ENCODE measurements at places on chromosomes 3 and 15.
A peak's percentile ranks its signal among the peaks of the same experiment; 100 is the strongest.

DNA sequence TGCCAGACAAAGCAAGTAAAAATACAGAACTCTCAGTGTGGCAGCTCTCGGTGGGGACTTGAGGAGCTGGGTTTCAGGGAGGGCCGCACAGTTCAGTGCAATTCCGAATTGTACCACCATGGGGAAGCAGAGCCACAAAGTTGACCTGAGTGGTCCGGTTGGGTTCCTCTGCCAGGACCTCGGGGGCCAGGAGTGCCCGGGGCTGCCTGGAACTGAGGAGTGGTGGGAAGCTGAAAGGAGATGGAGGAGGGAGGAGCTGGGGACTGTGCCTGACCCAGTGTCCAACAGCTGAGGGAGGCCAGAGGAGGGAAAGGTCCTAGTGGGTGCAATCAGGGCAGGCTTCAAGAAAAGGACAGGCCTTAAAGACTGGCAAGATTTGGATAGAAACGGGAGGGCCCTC, 32.2 kb upstream of the TRH start:
- DNase-seq: peak; percentile 71

GRCh38 chr3:57673156-57673555, 19.7 kb downstream of the DENND6A start:
- DNase-seq: no peak

DNA sequence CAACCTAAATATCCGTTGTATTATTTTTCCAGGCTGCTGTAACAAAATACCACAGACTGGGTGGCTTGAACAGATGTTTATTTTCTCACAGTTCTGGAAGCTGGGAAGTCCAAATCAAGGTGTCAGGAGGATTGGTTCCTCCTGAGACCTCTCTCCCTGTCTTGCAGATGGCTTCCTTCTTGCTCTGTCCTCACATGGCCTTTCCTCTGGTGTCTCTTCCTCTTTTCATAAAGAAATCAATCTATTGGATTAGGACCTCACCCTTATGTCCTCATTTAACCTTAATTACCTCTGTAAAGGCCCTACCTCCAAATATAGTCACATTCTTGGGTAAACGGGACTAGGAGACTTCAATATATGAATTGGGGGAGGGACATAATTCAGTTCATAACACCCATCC, 89.2 kb upstream of the PLCL2 start:
- DNase-seq: no peak

DNA sequence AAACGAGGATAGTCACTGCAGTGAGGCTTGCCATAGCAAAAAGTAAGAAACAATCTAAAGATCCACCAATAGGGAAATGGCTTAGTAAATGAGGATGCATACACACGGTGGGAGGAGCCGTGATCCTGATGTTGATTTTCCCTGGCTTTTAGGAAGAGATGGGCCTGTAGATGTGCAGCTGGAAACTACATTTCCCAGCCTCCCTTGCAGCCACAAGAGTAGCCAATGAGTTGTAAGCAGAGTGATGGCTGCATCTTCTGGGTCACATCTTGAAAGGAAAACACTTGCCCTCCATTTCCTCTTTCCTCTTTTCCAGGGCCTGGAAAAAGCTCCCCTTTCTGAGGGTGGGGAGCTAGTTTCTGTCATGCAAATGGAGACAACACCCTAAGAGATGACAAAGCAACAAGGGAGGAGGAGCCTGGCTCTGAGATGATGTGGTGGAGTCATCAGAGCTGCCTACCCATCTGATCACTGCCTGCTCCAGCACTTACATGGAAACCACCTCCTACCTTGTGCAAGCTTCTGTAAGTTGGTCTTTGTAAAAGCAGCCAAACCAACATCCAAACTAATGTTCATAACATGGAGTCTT, 139.1 kb downstream of the TLE3 start:
- no peak for DNase-seq

DNA sequence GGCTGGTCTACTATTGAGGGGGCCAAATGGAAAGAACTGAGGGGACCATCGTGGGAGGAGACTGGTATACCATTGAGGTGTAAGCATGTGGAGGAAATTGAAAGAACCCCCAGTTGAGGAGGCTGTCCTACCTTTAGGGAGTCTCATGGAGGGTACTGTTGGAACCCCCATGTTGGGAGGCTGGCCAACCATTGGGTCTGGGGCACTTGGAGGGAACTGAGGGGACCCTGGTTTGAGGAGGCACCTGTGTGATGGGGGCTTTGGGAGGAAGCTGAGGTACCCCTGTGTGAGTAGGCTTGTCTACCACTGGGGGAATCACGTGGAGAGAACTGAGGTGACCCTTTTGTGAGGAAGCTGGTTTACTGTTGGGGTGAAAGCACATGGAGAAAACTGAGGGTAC, 157.5 kb downstream of the FBLN2 start:
- DNase-seq: no peak

GRCh38 chr3:13189639-13190377, 116.6 kb upstream of the IQSEC1 start:
- no peak for DNase-seq

- DNase-seq: no peak
These were observed 12.0 kb downstream of the TMED3 start for GRCh38 chr15:79322945-79323344.

DNA sequence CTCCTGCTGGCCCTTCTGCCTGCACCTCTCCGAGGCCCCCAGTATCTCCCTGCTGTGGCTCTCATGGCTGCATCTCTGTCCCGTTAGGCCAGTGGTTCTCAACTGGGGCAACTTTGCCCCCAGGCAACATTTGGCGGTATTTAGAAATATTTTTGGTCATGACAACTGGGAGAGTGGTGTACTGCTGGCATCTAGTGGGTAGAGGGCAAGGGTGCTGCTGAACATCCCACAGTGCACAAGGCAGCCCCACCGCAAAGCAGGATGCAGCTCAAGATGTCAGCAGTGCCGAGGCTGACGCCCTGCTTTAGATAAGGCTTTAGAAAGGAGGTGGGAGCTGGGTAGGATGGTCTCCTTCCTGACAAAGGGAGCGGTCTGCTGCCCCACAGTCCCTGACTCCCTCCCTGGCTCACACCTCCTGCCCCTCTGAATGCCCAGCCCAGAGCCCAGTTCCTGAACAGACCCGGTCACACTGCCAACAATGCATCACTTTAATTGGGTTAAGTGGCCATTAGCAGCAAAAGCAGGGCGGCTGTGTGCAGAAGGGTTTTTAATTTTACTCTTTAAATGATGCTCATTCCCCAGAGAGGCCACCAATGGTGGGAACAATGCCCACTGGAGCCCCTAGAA, 68.8 kb upstream of the TMEM115 start:
- DNase-seq: no peak

DNA sequence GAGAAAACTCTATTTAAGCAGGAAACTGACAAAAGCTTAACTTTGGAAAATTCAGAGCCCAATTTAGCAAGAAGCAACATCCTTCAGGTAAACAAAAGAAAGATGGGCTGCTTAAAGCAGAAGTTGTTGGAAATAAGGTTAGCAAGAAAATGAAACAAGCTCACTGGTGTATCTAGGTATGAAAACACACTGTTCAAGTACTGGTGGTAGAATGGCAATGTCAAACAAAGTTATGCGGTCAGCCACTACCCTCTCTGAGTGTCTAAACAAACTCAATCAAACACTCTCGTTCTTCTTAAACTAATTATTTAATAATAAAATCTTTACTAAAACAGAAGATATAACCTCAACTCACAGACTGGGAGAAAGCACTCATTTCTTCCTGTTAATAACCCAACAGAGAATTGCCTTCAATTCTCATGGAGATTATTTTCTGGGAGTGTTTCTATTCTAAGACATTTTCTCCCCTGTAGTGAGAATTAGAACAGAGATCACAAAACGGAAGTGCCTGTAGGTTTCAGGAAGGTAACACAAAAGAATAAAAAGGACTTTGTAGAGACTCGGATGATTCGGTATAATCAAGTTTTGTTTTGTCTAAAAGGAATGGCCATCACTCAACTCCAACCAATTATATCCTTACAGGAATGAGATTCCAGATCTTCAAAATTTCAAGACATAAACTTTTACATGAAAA, 28.9 kb downstream of the PRICKLE2 start:
- DNase-seq: no peak

GRCh38 chr15:29470794-29471193, 201.2 kb upstream of the NSMCE3 start:
- DNase-seq: no peak

DNA sequence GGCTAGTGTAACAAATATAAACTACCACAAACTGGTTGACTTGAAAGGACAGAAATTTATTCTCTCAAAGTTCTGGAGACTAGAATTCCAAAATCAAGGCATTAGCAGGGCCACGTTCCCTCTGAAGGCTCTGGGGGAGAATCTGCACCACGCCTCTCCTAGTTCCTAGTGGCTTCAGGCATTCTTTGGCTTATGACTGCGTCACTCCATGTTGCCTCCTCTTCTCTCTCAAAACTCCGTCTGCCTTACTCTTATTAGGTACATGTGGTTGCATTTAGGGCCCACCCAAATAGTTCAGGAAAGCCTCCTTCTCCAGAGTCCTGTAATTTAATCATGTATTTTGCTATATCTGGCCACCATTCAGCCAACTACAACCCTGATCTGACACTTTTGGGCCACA, 174.8 kb downstream of the PEX5L start:
- DNase-seq: no peak

Data from spinal cord (tissue), 10 donors.